ENCODE measurements at places on chromosomes 12 and 14.

DNA sequence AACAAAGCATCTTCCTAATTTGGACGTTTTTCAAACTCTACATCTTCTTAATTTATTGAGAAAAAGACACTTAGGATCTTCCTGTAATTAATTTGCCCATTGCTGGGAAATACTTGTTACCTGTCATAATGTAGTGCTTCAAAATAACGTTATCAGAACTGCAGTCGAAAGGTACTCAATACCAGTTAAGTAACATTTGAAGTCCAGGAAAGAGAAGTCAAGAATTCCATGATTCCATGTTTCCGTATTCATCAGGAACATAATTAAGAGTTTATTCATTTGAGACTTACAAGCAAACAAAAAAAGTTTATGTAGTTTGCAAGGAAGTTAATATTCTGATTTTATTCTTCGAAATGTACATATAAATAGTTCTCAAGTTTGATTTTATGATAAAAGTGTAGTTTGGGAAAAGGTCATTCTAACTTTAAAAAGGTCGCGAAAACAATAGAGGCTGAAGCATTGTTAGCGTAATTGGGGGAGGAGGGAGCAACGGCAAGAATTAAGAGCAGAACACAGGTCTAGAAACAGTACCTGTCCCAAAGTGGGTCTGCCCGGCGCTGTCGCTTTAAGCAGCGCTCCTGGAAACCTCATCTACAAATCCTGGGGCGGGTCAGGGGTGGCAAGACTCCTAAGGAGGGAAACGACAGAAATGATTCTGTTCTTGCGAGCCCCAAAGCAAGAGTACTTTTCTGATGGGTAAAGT lies 1.2 kb upstream of the KCNMB4 start:
- DNase-seq = no peak

- no peak for DNase-seq
These were observed at the start of gene TUNAR for GRCh38 chr14:95876761-95877538. TUNAR (plus strand) TSS chr14:95876832.

DNA sequence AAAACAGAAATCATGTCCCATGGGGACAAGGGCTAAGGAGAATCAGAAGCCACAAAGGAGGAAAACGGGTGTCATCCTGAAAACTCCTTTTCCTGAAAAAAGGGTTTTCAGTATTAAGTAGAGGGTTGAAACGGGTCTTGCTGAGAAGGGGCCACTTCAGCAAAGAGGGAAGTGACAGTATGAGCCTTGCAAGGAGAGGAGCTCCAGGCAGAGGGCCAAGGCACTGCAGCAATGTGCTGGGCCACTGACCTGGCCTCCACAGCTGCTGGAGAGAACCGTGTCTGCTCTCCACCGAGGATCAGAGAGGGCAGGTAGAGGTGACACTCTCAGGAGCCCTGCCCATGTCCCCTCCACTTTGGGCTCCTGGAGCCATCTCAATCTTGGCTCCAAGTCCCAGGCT lies 103.3 kb downstream of the NCOR2 start:
- DNase-seq = no peak

- DNase-seq = no peak
These were observed 256.5 kb downstream of the EMP1 start for GRCh38 chr12:13452955-13453570.

GRCh38 chr12:62458626-62459025 lies 8.0 kb upstream of the MON2 start:
- DNase-seq = no peak

- no peak for DNase-seq
These were observed 89.7 kb downstream of the TMTC1 start for GRCh38 chr12:29694002-29694401.

DNA sequence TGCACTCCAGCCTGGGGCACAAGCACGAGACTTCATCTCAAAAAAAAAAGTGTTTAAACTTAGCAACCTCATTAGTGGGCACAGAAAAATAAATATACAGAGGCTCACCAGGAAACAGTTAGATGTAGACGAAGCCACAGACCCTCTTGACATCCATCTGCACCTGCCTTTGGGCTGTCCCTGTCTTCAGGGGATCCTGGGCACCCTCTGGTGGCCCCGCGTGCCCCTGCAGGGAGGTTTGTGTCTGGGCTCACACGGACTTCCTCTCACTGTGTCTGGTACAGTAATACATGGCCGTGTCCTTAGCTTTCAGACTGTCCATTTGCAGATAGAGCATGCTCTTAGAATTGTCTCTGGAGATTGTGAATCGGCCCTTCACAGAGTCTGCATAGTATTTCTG lies 916.5 kb downstream of the TMEM121 start:
- no peak for DNase-seq

DNA sequence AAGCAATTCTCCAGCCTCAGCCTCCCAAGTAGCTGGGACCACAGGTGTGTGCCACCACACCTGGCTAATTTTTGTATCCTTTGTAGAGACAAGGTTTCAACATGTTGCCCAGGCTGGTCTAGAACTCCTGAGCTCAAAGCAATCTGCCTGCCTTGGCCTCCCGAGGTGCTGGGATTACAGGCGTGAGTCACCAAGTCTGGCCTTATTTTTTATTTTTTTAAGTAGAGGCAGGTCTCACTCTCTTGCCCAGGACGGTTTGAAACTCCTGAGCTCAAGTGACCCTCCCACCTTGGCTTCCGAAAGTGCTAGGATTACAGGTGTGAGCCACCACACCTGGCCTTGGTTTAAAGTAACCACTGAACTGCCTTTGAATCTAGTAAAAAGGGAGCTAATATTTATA lies 56.8 kb downstream of the SPPL3 start:
- no peak for DNase-seq

GRCh38 chr12:80217011-80217535 lies 117.7 kb downstream of the OTOGL start:
- no peak for DNase-seq

DNA sequence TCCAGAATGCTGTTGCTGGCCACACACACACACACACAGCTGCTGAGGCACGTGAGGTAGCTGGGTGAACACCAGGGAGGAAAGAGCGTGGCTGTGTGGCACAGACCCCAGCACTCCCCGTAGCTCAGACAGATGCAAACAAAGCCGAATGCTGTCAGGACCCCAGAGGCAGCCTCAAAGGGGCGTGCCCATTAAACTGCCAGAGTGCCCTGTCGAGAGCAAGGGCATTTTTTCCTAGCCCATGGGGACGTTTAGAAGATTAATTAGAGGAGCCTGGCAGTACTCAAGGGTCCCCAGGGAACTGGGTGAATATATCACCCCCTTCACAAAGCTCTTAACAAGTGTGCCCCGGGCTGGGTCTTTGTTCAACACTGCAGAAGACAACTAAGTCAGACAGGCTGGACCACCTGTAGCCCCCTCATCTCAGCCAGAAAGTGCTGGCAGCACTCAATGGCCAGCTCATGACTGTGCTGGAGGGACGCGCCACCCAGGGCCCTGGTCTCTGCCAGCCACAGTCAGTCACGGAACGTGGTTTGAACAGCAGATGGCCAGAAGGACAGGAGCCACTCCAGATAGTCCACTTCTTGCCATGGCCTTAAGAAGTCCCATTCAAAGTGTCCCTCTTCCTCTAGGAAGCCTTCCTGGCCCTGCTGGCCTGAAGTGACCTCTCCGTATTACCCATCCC lies 37.5 kb downstream of the TTC7B start:
- DNase-seq = no peak

GRCh38 chr12:127809275-127809674 lies 457.7 kb upstream of the TMEM132C start:
- peak; percentile 31 for DNase-seq

GRCh38 chr12:58504143-58504938 lies 416.0 kb downstream of the LRIG3 start:
- DNase-seq = peak; percentile 47

GRCh38 chr12:91271185-91271584 lies 88.6 kb upstream of the DCN start:
- no peak for DNase-seq

DNA sequence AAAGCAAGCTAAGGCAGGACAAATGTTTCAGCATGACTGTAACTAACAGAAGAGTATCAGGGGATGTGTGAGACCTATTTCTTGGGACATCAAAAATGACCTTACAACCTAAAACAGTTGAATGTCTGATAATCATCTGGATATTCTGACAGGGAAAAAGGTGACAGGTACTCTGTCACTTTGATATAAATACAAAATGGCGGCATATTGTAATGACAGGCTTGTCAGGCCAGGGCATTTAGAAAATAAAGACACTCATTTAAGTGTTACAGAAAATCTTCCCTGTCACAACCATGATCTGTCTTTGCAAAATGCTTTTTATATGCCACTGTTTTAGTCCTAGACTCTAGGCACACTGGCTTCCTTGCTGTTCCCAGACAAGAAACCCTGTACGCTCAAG lies 1033.3 kb upstream of the FLRT2 start:
- no peak for DNase-seq

GRCh38 chr12:6998715-6999451 lies 19.4 kb downstream of the LPCAT3 start:
- no peak for DNase-seq

- DNase-seq = no peak
These were observed 26.7 kb upstream of the LRTM2 start for GRCh38 chr12:1793426-1794210.

GRCh38 chr14:75127903-75128595 lies 1.2 kb upstream of the NEK9 start:
- DNase-seq = no peak

- peak; percentile 48 for DNase-seq
These were observed 66.1 kb downstream of the FUT8 start for GRCh38 chr14:65478596-65478995.

- no peak for DNase-seq
These were observed 5.0 kb upstream of the INF2 start for GRCh38 chr14:104684449-104684821.

DNA sequence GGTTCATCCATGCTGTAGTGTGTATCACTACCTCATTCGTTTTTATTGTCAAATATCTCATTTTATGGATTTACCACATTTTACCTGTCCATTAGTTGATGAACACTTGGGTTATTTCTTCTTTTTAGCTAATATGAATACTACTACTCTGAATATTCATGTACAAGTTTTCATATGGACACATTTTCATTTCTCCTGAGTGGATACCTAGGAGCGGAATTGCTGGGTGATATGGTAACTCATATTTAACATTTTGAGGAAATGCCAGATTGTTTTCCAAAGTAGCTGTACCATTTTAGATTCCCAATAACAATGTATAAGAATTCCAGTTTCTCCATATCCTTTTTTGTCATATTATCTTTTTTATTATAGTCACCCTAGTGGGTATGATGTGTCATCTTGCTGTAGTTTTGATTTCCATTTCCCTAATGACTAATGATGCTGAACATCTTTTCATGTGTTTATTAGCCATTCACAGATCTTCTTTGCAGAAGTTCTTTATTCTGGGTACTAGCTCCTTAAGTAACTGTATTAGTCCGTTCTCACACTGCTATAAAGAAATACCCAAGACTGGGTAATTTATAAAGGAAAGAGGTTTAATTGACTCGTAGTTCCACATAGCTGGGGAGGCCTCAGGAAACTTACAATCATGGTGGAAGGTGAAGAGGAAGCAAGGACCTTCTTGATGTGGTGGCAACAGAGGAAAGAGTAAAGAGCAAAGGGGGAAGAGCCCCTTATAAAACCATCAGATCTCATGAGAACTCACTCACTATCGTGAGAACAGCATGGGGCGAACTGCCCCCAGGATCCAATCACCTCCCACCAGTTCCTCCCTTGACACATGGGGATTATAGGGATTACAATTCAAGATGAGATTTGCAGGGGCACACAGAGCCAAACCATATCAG lies 11.9 kb downstream of the NRDE2 start:
- no peak for DNase-seq

GRCh38 chr14:74566174-74567141 lies 45.6 kb downstream of the LTBP2 start:
- DNase-seq = no peak

- DNase-seq = no peak
These were observed 31.6 kb downstream of the NGB start for GRCh38 chr14:77239412-77239811.

GRCh38 chr14:55848964-55849363 lies 269.0 kb downstream of the KTN1 start:
- DNase-seq = no peak

- DNase-seq = peak; percentile 65
These were observed 35.3 kb downstream of the MIPOL1 start for GRCh38 chr14:37232907-37233481.

DNA sequence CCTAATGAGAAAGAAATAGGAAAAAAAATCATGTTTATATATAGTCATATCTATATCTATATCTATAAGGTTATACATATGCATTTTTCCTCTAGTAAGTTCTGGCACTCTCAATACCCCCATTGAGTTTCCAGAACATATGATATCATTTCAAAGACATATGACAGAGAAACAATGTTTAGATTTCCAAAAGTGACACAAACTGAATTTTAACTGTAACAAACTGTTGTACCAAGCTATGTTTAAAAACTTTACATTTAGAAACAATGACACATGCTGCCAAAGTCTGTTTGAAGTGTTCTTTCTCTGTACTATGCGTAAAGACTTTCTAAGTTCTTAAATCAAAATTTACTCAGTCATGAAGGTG lies 171.6 kb downstream of the PRKD1 start:
- no peak for DNase-seq

DNA sequence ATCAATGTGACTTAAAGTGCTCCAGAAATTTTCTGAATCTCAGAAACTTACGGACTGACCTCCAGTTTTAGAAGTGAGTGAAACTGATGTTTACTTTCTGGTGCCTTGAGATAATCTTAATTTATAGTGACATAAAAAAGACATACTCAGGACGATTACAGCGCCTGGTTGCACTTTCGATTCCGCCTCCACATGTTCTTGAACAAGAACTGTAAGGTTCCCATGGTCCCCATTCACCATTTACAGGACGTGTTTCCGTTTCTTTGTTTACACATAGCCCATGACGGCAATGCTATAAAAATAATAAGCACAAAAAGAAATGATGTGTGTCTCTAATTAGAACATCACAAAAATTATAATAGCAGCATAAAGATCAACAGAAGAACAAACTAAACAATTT lies 98.2 kb downstream of the ADAMTS20 start:
- no peak for DNase-seq

DNA sequence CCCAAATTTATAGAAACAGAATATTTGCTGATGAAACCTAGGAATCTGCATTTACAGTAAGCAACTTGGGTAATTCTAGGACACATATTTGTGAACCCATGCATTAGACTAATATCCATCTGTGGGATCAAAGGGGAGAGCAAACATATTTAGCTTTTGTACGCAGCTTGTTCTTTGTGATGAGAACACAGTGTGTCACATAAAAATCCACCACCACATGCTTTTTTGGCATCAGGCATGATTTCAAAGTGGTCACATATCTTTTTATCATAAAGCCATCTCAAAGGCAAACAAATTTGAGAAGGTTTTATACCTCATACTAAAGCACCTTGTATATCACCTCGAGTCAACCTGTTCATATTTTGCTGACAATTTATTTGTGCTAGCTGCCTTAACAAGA lies 15.7 kb downstream of the DNAL1 start:
- no peak for DNase-seq

Measured in HFFc6 (cell line).